Activated naive CD8-positive, alpha-beta T cell treated with anti-CD3 and anti-CD28 coated beads for 36 hours (primary cell): ENCODE measurements at places on chromosomes 7 and 10.

- DNase-seq = no peak
Observed at GRCh38 chr7:10739401-10739800, 234.3 kb upstream of the PHF14 start.

DNA sequence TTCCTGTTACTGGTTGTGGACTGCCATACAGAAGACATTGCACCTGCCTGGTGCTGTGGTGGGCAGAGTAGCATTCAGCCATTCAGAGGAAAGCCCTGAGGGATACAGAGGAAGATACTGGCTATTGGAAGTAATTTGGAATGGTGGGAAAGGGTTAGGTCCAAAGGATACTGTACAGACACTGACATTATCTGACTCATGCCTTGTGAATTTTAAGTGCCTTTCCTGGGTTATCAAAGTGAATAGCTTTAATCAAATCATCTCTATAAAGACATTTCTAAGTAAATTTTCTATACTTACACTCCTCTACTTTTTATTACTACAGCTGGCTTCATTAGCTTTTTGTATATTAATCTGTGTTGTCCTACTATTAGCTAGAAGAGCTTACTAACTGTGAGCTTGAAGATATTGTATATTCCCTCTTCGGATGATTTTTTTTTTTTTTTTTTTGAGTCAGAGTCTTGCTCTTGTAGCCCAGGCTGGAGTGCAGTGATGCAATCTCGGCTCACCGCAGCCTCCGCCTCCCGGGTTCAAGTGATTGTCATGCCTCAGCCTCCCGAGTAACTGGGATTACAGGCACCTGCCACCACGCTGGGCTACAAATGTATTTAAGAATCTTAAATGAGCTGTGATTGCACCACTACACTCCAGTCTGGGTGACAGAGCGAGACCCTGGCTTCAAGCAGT, 186.5 kb downstream of the ADK start:
- no peak for DNase-seq

DNA sequence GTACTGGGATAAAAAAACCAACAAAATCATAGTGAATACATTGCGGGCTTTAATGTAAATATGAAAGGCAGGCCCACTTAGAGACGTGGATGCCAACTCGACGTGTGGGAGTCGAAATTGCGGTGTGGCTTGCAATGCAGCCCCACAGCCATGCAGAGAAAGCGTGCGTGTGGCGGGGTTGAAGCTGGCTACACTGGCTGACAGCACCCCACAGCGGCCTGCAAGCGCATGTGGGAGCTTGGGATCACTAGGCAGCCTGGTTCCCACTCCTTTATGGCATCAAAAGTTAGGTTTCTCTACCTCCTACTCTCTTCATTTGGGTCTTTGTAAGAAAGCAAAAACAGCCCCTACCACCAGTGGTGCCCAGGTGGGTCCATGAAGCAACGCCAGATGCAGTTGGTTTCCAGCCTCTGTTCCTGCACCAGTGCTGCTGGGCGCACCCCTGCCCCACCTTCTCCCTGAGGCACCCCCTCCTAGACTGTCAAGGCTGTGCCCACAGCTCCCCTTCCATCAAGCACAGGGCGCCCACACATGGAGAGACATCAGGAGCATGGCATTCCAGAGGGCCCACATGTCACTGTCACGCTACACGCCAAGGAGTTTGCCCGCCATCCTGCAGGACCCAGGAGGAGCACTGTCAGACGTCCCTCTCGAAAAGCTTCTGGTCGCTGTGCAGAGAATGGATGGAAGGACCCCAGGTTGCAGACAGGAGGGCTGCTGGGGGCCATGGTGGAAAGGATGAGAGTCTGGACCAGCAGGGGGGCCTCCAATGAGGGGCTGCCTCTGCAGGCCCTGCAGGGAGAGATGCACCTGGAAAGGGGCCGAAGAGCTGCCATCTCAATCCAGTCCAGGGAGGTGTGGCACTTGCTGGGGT, 142.9 kb downstream of the PAXIP1 start:
- no peak for DNase-seq

- no peak for DNase-seq
Observed at GRCh38 chr7:69518705-69519077, 79.6 kb upstream of the AUTS2 start.

DNA sequence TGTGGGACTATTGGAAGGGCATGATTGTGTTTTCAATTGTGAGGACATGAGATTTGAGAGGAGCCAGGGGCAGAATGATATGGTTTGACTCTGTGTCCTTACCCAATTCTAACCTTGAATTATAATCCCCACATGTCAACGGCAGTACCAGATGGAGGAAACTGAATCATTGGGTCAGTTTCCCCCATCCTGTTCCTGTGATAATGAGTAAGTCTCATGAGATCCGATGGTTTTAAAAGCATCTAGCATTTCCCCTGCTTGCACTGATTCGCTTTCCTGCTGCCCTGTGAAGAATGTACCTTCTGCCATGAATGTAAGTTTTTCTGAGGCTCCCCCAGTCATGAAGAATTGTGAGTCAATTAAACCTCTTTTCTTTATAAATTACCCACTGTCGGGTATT, 1367.1 kb downstream of the XPNPEP1 start:
- DNase-seq = no peak

GRCh38 chr7:134474828-134475227, 15.9 kb upstream of the AKR1B1 start:
- DNase-seq = no peak

- DNase-seq = no peak
Observed at GRCh38 chr10:61975391-61975932, 74.0 kb downstream of the ARID5B start.

- DNase-seq = no peak
Observed at GRCh38 chr7:51456431-51457060, 139.9 kb upstream of the COBL start.

GRCh38 chr7:68840991-68841390, 757.3 kb upstream of the AUTS2 start:
- DNase-seq = no peak
